Tibial nerve (tissue), 4 donors: ENCODE measurements at places on chromosomes 12 and 14. TPM values are rescaled to one million over a fixed set of nuclear protein-coding genes. Genes with fewer than 3 reads are reported as not detected.

The SPSB2 gene
- 12.0 TPM for total RNA-seq

The VDR gene
- total RNA-seq: 6.6 TPM

The WNT5B gene
- 17.1 TPM for total RNA-seq

The NT5DC3 gene
- total RNA-seq: 12.7 TPM

The FGD6 gene
- total RNA-seq: 13.4 TPM

The UTP20 gene
- total RNA-seq: 11.4 TPM

The RD3L gene
- total RNA-seq: not detected

The CKB gene
- total RNA-seq: 75.6 TPM

The TRHDE gene
- 11.1 TPM for total RNA-seq

The ENTPD5 gene
- 9.3 TPM for total RNA-seq

The PLXNC1 gene
- total RNA-seq: 9.6 TPM

The OR6C65 gene
- total RNA-seq: not detected

The KMT2D gene
- total RNA-seq: 102 TPM

The P2RX2 gene
- total RNA-seq: not detected

The CMA1 gene
- total RNA-seq: not detected

GRCh38 chr12:52628841-52629240, 10.5 kb upstream of the KRT73 start:
- DNase-seq: no peak

DNA sequence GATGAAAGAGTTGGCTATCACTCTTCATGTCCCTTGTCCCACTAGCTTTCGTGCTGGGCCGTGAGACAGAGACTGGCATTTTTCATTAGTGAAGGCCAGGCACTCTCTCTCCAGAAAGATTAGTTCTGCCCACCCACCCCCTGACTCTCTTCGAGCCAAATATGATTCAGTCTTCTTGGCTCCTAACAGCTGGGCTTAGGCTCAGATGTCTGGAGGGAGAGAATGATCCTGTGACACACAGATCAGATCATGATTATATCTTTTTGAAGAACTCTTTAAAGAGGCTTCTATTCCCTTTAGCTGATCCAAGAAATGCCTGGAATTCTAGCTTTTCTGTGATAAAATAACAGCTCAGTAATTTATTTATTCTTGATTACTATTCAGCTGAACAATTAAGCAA, 5.2 kb upstream of the GNG2 start:
- no peak for DNase-seq

- no peak for DNase-seq
Measured at GRCh38 chr12:52182384-52182783, 9.4 kb downstream of the KRT80 start.

GRCh38 chr12:49133014-49133413, 1.8 kb upstream of the TUBA1B start:
- DNase-seq: no peak

- no peak for DNase-seq
Measured at GRCh38 chr14:56738020-56738419, 72.3 kb downstream of the OTX2 start.

DNA sequence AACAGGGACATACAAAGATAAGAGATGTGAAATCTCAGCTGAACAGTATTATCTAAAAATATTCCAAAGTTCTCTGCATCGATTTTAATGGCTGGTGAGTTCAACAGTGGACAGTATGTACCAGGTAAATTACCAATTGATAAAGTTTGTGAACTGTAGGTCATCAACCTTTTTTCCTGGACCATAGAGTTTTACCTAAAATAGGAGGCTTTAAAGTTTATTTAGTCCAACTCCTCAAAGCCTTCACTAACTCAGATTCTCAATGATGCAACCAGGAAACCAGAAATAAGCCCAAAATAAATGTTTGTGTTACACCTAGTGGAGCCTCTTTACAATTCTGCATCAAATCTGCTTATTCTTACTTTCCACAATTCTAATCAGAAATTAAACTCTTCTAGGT, 205.8 kb downstream of the ANO6 start:
- no peak for DNase-seq

DNA sequence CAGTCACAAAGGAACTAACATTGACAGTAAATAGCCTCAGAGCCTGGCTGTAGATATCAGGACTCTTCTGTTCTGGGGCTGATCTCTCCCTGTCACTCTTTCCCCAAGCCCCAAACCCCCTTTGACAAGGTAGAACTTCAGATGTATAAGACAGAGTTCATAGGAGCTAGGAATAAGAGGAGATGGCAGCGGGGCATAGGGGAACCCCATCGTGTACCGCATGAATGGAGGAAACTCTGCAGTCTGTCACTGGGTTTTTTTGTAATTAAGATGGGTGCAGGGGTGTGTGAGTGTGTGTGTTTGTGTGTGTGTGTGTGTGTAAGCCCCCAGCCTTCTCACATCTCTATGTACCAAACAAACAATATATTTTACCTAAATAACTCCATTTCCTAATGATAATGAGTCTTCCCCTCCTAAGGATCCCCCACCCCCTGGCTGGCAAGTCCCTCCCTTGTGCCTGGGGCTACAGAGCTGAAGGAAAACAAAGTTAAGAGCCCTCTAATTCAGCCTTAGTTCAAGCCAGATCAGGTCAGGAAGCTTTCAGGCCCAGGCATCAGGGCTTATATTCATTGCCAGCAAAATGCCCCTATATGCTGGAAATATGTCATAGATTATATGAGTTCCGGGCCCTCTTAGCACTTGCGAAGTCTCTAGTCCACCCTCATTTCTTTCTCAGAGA, 9.1 kb upstream of the HOXC4 start:
- no peak for DNase-seq

DNA sequence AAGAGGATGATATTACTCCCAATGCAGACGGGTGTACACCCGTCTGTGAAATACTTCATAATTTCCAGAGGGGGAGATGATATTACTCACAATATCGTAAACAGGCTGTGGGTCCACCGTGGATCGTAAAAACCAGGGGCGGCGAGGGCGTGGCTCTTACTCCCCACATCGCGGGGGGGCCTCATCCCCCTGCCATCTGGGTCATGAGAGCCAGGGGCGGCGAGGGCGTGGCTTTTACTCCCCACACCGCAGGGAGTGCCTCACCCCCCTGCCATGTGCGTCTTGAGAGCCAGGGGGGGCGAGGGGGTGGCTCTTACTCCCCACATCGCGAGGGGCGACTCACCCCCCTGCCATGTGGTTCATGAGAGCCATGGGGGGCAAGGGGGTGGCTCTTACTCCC, 86.2 kb upstream of the GNG2 start:
- DNase-seq: no peak

DNA sequence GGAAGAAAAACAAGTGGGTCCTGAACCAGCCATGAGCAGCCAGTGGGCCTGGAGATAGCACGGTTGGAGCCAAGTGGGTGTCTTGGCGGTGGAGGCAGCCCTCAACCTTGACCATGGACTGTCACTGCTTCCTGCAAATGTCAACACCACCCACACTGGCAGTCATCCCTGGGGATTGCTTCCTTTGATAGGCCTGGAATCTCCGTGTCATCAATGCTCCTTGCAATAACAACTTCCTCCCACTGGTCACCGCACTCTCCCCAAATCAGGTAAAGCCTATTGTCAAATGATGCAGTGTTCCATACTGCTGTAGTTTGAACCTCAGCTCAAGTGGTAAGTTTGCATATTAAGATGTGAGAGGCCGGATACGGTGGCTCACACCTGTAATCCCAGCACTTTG, 129.1 kb downstream of the NTF3 start:
- no peak for DNase-seq

DNA sequence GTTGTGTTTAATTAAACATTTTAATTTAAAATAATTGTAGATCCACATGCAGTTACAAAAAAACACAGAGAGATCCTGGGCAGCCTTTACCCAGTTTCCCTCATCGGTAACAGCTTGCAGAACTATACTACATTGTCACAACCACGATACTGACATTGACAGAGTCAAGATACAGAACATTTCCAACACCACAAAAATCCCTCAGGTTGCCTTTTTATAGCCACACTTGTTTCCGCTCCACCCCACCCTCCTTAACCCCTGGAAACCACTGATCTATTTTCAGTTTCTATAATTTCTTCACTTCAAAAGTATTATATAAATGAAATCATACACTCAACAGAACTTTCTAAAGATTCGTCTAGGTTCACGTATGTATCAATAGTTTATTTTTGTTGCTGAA, 458.8 kb upstream of the SOX5 start:
- no peak for DNase-seq

- no peak for DNase-seq
Measured at GRCh38 chr14:75395862-75396261, 32.0 kb upstream of the JDP2 start.

DNA sequence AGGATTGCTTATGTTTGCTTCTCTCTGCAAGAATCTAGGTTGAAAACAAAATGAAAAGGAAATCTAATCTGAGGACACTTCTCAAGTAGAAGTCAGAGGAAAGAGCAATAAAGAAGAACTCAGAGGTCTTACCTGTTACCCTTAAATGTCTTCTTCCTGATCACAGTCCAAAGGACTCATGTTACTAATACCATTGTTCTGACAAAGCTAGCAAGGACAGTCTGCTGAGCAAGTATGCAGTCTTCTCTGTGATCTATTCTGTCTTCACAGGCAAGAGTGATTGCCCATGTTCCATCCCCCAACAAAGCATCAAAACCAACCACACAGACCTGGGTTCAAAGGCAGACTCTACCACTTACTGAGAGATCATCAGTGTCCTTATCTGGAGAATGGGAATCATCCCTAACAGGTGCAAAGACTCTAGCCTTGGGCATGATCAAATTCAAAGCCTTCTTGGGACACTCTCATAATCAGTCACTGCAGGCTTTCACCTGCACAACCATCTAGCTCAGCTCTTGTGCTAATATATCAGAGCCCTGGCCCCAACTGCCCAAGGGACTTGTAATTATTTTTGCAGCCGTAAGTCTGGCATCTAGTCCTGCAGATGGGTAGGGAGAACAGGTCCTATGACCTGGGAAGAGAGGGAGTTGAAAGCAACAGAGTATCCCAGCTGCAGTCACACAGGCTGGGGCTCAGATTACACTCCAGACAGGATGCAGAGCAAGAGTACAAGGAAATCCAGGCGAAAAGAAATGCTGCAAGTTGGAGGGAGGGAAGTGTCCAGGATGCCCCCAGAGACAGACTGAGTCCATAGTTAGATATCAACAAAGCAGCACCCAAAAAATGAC, 97.9 kb upstream of the NUDT4 start:
- DNase-seq: no peak

- peak; percentile 9 for DNase-seq
Measured at GRCh38 chr12:76340680-76341435, 7.4 kb downstream of the BBS10 start.

- peak; percentile 33 for DNase-seq
Measured at GRCh38 chr14:68780358-68781160, 12.3 kb downstream of the ZFP36L1 start.

GRCh38 chr14:50599700-50600444, 39.9 kb downstream of the ATL1 start:
- DNase-seq: no peak

DNA sequence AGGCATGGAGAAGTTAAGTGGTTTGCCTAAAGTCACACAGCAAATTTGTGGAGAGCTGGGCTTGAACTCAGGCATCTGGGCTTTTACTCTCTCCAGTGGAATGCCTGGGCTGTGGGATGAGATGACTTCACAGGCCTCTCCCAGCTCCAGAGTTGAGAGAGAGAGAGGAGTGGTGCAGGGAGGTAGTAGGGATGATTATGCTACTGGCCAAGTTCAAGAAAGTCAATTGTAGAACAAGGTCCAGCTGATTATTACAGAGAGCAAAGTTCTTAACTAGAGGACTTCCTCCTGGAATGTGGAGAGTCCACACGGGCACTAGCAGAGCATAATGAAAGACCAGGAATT, 769 bp upstream of the EMP1 start:
- DNase-seq: no peak

GRCh38 chr14:64719601-64720000, 15.4 kb downstream of the PLEKHG3 start:
- no peak for DNase-seq

DNA sequence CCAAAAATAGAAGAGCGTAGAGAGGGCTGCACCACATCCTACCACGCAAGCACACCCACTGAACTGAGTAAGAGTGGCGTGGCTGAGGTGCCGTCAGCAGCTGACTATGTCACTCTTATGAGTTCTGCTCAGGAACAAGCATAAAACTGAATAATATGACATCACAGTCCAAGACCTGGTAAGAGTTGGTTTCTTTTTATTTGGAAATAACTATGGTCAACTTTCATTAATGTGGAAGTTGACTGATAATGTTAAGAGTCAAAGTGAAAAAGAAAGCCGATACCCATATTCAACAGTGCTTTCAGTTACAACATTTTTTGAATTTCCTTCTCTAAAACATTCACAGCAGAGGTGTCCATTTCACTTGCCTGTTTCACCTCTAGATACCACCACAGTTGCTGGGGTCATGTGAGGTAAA, 44.6 kb downstream of the GNS start:
- DNase-seq: no peak

GRCh38 chr14:92880851-92881250, 42.1 kb upstream of the CHGA start:
- no peak for DNase-seq

- no peak for DNase-seq
Measured at GRCh38 chr12:57569858-57570257, 20.0 kb downstream of the KIF5A start.

- DNase-seq: no peak
Measured at GRCh38 chr14:34324363-34324795, 137.7 kb downstream of the SPTSSA start.

DNA sequence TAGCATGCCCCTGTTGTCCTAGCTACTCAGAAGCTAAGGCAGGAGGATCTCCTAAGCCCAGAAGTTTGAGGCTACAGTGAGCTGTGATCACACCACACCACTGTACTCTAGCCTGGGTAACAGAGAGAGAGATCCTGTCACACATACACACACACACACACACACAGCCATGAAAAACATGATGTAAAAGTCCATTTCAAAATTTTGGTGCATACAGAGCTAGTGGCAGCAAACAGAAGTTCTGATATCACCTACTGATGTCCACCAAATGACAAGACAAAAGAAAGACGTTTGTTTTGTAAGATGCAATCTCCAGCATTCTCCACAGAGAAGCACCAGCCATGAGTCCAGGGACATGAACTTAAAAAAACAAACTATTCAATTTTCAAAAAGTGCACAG, 15.9 kb downstream of the AREL1 start:
- DNase-seq: no peak

DNA sequence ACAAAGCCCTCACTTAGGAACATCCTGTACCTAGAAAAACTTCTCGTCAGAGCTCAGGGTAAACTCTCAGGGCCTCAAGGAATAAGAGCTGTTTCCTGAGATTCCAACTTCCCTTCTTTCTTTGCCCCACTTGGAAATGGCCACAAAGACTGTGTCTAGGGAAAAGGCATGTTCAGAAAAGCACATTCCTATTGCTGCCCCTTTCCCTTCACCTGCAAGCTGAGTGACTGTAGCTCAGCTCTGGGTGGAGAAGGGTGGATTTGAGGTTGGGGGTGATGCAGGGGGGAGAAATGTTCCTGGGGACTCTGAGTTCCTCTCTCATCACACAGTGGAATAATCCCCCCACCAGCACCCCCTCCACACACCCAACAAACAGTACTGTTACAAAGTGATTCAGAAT, 6.8 kb downstream of the ENDOU start:
- no peak for DNase-seq

GRCh38 chr14:79680087-79680486, 531.2 kb downstream of the DIO2 start:
- no peak for DNase-seq
